RCC 7860 (cell line): ENCODE measurements at places on chromosomes 1 and 21.

GRCh38 chr1:14324248-14324630 lies 274.2 kb upstream of the KAZN start:
- DNase-seq: no peak

GRCh38 chr1:247933989-247934388 lies 9.3 kb downstream of the OR2AJ1 start:
- DNase-seq: no peak

GRCh38 chr1:246157516-246157915 lies 349.6 kb downstream of the SMYD3 start:
- DNase-seq: no peak

GRCh38 chr1:239858529-239858928 lies 233.2 kb upstream of the FMN2 start:
- no peak for DNase-seq

GRCh38 chr1:40932006-40932405 lies 47.5 kb upstream of the CTPS1 start:
- DNase-seq: no peak

DNA sequence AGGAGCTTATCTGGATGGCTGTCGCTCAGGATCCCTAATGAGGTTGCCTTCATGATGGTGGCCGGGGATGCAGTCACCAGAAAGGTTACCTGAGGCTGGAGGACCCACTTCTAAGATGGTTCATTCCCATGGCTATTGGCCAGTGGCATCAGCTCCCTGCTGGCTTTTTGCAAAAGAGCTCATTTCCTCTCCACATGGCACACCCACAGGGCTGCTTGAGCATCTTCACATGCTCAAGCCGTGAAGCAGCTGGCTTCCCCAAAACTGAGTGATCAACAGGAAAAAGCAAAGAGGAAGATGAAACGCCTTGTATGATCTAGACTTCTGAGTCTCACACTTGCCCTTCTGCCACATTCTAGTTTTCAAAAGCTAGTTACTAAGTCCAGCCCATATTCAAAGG lies 124.6 kb upstream of the CXADR start:
- no peak for DNase-seq

- DNase-seq: no peak
These were observed 95.1 kb downstream of the ST3GAL3 start for GRCh38 chr1:43802356-43802980.

GRCh38 chr1:57424231-57425027 lies 569 bp upstream of the DAB1 start:
- no peak for DNase-seq

GRCh38 chr1:89804642-89805237 lies 16.1 kb upstream of the LRRC8D start:
- peak; percentile 67 for DNase-seq

GRCh38 chr21:35652196-35652595 lies 408.1 kb downstream of the SETD4 start:
- DNase-seq: no peak

GRCh38 chr1:116506132-116507004 lies 64.5 kb downstream of the CD58 start:
- DNase-seq: peak; percentile 63

DNA sequence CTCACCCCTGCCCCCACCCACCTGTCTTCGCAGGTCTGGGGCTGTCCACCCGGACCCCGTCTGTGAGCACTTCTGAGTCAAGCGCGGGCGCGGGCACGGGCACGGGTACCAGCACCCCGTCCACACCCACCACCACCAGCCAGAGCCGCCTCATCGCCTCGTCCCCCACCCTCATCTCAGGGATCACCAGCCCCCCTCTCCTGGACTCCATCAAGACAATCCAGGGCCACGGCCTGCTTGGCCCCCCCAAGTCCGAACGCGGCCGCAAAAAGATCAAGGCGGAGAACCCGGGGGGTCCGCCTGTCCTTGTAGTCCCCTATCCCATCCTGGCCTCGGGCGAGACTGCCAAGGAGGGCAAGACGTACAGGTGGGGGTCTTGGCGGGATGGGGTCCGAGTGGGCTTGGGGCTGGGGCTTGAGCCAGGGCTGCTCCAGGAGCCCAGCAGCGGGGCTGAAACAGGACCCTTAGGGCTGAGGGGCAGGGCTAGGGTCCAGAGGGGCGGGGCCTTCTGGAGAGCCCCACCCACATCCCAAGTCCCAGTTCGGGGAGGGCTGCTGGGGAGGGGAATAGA lies 23.9 kb downstream of the ZNF362 start:
- no peak for DNase-seq

- DNase-seq: no peak
These were observed 35.4 kb downstream of the CXADR start for GRCh38 chr21:17548262-17548661.

DNA sequence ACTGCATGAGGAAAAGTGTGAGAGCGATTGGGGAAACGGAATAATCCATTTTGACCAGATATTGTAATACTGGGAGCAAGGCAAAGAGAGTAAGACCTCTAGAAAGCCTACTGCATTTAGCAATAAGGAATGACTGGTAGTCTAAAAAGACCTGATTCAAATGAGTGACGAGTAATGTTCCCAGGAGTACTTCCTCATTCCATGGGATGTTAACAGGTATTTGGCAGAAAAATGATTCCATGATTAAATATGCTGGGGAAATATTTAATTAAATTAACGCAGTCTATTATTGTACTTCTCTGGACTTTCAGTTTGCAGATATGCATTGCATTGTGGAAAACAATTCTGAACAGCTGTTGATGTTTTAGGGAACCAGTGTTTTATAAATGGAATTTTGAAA lies 105.5 kb downstream of the RPE65 start:
- no peak for DNase-seq

DNA sequence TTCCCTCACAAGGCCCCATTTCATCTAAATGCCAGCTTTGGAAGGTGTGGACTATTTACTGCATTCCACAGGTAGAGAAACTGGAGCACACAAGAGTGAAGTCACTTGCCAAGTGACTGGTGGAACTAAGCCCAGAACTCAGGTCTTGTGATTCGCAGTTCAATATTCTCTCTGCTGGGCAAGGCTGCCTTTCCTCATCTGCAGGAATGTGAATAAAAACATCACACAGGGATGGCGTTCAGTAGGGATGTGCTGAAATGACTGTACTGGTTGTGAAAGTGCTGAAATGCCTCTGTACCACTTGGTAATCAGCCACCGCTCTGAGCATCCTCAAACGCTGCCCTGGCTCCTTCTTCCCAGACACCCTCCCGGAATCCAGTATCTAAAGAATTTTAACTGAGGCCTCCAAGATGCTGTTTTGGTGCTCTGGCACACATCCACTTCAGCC lies 145.6 kb downstream of the HIVEP3 start:
- no peak for DNase-seq

DNA sequence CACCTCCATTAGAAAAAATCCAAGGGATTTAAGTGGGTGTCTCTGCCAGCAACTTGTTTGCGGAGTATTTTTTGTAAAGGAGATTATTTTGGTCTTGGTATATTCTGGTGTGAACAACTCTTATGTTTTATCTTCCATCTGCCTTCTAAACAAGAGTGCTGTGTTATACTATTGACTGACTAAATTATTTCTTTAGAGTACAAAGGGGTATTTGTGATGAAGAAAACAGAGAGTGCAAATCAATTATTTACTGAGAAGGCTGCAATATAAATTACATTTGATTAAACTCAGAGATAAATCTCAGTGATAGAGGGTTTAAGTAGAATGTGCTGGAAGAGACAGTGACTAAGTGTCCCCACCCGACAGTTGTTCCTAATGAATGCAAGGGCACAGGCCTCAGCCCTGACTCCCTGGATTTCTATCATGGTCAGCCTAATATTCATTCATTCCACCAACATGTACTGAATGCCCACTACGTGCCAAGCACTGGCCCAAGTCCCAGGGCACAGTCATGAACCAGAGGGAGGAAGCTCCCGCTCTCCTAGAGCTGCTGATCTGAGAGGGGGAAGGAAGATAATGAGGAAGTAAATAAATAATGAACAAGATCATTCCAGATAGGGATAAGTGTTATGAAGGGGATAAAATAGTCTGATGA lies 196.9 kb upstream of the C8B start:
- DNase-seq: no peak

DNA sequence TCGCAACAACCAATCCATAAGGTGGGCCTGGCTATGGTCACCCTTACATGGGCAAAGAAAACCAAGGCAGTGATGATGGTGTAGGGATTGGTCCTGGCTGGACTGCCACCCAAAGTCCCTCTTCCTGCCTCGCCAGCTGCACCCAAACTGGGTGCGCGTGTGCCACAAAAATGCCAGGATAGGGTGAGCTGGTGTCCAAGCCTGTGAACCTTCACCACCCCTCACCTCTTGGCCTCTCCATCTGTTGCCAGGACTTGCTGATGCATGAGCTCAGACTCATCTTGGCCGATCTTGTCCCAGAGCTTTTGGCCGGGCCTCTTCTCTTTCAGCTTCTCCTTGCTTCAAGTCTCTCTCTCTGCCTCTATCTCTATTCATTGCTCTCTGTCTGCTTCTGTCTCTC lies 41.8 kb downstream of the FOXD2 start:
- no peak for DNase-seq

DNA sequence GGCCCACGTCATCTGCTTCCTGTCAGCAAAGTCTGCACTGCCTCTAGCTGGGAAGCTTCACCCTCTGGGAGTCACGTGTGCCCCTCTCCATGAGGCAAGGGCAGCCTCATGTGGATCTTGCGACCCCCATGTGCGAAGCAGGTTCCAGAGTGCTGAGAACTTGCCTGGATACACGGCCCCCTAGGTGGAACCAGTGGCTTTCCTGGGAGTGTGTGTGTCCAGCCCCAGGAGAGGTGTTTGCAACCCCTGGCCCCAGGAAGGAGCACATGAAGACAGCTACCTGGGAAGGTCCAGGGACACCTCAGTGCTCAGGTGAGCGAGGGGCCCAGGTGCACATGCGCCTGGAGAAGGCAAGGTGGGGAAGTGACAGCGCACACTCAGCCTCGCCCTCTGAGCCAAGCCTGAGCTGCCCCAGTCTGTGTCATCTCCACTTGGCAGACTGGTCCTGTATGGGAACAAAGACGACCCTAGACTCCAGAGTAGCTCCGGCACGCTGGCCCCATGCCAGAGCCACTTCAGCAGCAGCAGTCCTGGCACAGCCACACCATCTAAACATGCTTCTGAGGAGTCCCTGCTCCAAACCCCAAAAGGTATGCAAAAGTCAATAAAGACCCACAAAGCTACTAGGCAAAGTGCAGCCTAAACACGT lies 8.9 kb downstream of the LSS start:
- DNase-seq: no peak

- no peak for DNase-seq
These were observed 38.5 kb upstream of the KCNA3 start for GRCh38 chr1:110713221-110713620.

- no peak for DNase-seq
These were observed 881.3 kb upstream of the ADGRL2 start for GRCh38 chr1:80919426-80919825.

DNA sequence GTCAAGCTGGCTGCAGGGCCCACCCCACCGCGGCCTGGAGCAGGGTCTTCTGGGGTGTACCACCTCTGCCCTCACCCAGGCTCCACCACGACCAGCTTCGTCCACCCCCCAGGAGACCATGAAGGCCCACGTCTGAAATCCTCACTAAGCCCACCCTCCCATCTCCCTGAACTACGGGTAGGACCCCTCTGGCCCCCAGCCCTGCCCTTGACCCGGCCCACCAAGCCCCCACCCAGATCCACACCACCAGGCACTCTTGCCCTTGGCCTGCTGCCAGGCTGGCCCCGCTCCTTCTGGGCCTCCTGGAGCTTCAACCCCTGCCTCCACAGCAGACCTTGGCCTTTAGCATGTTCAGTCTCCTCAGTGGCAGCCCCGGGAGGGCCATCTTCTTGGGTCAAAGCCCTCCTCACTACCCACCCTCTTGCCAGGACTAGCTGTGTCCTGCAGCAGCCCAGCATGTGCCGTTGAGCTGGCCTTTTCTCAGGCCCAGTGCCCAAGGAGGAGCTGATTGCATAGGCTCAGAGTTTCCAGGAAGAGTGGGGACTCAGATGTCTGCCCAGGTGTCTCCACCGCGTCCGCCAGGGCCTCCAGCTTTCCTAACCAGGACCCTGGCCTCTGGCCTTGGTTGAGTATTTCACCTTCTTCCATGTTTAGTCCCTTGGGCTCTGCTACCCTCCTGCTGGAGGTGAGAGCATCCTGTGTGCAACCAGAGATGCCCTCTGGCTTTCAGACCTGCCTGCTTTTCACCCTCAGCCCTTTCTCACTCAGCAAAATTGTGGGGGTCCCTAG lies 17.7 kb upstream of the SAMD11 start:
- DNase-seq: no peak

DNA sequence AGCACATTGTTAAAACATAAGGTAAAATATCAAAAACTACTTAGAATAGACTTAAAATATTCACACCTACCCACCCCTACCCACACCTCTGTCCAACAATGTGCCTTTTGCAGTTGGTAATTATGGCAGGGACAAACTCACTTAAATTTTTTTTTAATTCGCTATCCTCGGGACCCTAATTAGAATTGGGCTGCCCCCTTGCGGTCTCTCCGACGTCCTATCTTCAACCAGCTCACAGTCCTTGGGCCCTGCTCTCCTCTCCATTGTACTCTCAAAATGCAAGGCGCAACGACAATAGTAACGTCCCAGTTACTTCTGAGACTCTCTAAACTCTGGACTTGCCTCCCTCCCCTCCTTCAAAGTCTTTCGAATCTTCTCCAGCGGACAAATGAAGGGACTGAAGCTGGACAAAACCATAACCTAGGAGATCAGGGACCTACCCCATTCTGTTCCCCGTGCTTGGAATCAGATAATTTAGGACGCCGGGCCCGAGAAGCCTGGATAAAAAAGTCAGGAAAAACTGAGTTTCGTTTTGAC lies 1.1 kb upstream of the CIART start:
- no peak for DNase-seq

DNA sequence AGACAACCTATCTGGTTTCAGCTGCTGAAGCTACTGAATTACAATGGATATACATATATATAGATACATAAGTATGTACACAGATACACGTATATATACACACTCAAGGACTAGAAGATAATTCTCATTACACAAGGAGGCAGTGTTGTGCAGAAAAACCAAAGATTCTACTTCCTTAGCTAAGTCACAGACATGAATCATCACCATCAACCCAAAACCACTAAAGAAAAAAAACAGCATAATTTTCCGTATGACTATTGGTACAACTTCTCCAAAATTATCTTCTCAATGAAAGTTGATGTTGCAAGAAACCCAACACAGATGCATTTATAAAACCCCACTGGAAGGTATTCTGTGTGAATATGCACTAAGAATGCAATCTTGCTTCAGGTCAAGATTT lies 36.8 kb upstream of the RPF1 start:
- DNase-seq: peak; percentile 75

DNA sequence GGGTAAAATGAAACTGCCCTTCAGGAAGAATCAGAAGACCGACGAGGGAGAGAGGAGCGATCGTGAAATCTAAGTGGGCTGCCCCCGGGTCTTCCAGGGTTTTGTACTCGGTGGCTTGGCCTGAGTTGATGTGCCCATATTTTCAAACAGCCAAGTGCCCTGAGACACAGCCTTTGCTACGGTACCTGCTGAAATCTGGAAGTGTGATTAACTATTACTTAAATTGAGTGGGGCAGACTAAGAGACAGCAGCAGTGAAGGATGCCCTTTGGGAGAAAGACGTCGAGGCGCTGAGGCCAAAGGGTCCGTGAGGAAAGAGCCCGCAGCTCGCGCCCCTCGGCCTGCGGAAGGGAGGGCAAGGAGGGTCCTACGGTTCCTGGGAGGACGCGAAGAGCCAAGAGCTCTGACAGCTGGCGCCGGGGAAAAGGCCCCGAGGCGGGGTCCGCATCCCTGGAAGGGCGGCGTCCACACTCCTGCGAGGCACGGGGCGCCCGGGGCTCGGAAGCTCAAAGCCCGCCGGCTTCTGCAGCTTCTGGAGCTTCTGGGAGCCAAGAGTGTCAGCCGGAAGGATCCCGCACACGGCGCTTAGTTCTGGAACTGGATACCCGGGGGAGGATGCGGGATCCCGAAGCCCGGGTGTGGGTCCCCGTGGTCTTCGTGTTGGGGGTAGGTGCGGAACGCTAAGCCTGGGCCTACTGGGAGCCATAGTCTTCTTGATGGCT lies 15.4 kb upstream of the RNU1-4 start:
- DNase-seq: peak; percentile 1
